A375 (cell line): ENCODE measurements at places on chromosomes 5 and 9. TPM values are rescaled to one million over a fixed set of nuclear protein-coding genes. Genes with fewer than 3 reads are reported as not detected.

Gene ERMP1
- total RNA-seq = 6.1 and 7.6 TPM in 2 replicates

Gene ALDOB
- not detected in 2 replicates for total RNA-seq

Gene KIAA0825
- 0.45 TPM in 2 replicates for total RNA-seq

Gene ANKRD33B
- total RNA-seq = 11.8 and 13.6 TPM in 2 replicates

Gene FKTN
- total RNA-seq = 11.8 and 18.9 TPM in 2 replicates

Gene PCDHB9
- 3.1 and 4.1 TPM in 2 replicates for total RNA-seq

Gene IFNA16
- total RNA-seq = not detected in 2 replicates

Gene FOXD4L3
- not detected in 2 replicates for total RNA-seq

Gene GRM6
- total RNA-seq = not detected in 2 replicates

Gene BAAT
- 0.05 and 0.08 TPM in 2 replicates for total RNA-seq

Gene ARHGEF39
- 5.9 and 6.6 TPM in 2 replicates for total RNA-seq

Gene IFNK
- total RNA-seq = not detected in 2 replicates

Gene NUTM2G
- not detected in 2 replicates for total RNA-seq

Gene LARP1
- 84.0 and 89.2 TPM in 2 replicates for total RNA-seq

Gene FAM151B
- 1.9 and 2.6 TPM in 2 replicates for total RNA-seq

Gene FOXD4
- total RNA-seq = 0.30 and 0.37 TPM in 2 replicates

Gene LCN15
- total RNA-seq = not detected in 2 replicates

Gene TRIP13
- total RNA-seq = 65.7 and 71.6 TPM in 2 replicates

Gene CDO1
- total RNA-seq = 0.98 and 3.0 TPM in 2 replicates

Gene PDE8B
- total RNA-seq = 0.30 and 1.1 TPM in 2 replicates

Gene TRMT10B
- total RNA-seq = 3.5 and 4.3 TPM in 2 replicates

Gene SH2D3C
- total RNA-seq = 0.08 TPM in 2 replicates

Gene CDC25C
- 15.4 and 17.2 TPM in 2 replicates for total RNA-seq

Gene WDR38
- total RNA-seq = not detected in 2 replicates

Gene ROPN1L
- total RNA-seq = 3.9 and 5.3 TPM in 2 replicates

Gene JAK2
- total RNA-seq = 3.8 and 4.8 TPM in 2 replicates

Gene SAXO1
- total RNA-seq = not detected in 2 replicates

Gene CDX1
- total RNA-seq = not detected in 2 replicates

Gene PIP5KL1
- 2.7 and 6.8 TPM in 2 replicates for total RNA-seq

Gene MACROH2A1
- 341 and 400 TPM in 2 replicates for total RNA-seq

Gene LCN10
- total RNA-seq = 0.15 TPM in 1 of 2 replicates, not detected in the other

Gene GABRA1
- total RNA-seq = not detected in 2 replicates

Gene SARDH
- 0.08 and 0.26 TPM in 2 replicates for total RNA-seq

Gene PLPP1
- 12.0 and 19.8 TPM in 2 replicates for total RNA-seq

Gene MYOT
- not detected in 2 replicates for total RNA-seq

Gene FSTL4
- not detected in 2 replicates for total RNA-seq

Gene PAX5
- total RNA-seq = not detected in 2 replicates
